ENCODE measurements at places on chromosomes 7 and 10.

DNA sequence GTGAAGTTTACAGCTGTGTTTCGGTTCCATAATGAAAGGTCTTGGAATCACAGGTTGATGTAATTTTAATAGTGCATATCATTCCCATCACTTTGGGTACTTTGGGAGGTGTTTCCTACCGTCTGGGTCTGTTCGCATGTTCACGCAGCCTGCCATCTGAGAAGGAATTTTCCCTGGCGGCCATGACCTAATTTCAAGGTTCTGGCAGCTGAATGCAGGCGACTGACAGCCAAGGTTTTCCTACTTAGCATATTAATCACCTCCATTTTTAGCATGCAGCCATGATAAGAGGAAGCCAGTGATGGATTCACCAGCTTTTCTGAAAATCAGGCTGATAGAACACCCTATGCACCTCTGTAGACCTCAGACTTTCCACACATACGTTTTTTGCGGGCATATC lies 319.1 kb upstream of the TMEM229A start:
- no peak for DNase-seq

GRCh38 chr7:23628370-23628769 lies 31.2 kb downstream of the CCDC126 start:
- DNase-seq, result no peak

DNA sequence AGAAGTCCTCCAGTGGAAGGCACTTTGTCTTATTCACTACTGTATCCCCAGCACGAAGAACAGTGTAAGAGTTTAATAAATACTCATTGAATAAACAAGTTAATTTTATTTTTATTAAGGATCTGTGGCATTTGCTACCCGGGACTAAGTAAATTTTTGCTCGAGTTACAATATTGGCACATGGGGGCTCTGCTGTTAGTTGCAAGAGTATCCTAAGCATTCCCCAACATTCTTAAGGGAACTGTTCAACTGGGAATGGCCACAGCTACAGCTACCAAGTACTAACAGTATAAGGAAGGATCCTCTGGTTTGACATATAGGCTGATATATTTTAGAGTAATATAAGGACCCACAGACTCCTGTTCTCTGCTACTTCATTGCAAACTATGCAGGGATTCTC lies 8.7 kb upstream of the LRRTM3 start:
- no peak for DNase-seq

- DNase-seq, result no peak
Observed at GRCh38 chr7:106864298-106865081, 592 bp upstream of the PIK3CG start.

DNA sequence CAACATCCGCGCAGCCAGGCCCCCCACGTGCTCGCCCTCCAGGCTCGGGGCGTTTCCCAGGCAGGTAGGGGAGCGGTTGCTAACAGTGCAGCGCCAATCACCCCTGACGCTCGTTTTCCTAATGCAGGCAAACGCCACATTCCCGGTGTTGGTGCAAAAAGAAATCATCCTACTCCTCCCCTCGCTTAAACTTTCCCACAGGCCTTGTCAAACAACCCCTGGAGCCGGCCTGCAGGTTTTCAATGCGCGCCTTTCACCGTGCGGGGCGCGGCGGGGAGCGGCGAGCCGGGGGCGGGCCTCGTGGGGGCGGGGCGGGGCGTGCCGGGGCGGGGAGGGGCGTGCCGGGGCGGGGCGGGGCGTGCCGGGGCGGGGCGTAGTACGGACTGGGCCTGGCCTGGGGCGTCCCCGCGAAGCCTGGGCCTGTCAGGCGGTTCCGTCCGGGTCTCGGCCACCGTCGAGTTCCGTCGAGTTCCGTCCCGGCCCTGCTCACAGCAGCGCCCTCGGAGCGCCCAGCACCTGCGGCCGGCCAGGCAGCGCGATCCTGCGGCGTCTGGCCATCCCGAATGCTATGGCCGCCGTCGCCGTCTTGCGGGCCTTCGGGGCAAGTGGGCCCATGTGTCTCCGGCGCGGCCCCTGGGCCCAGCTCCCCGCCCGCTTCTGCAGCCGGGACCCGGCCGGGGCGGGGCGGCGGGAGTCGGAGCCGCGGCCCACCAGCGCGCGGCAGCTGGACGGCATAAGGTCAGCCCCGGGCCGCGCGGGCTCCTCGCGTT lies at the start of gene ECHDC3:
Gene ECHDC3 (plus strand): TSS at position 374 of the 770 bp plus-strand sequence. CDS start 195 bp downstream, at position 569.
- peak; percentile 68 for DNase-seq

DNA sequence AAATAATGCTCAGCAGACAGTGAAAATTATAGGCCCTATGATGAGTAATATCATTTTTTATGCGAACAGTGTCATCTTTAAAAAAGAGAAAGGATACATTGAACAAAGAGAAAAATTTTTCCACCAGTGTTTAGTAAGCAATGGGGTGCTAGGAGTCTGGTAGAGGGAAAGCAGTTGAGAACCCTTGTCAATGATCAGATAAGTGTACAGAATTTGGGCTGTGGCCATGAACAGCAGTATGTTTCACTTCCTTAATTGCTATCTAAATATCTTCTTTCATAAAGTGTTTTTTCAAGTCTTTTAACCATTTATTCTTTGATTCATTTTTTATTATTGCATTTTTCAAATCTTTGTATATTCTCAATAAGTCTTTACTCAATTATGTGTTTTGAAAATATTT lies 750.7 kb upstream of the KCND2 start:
- DNase-seq, result no peak

- DNase-seq, result no peak
Observed at GRCh38 chr10:87979847-87980246, 116.4 kb downstream of the PTEN start.

DNA sequence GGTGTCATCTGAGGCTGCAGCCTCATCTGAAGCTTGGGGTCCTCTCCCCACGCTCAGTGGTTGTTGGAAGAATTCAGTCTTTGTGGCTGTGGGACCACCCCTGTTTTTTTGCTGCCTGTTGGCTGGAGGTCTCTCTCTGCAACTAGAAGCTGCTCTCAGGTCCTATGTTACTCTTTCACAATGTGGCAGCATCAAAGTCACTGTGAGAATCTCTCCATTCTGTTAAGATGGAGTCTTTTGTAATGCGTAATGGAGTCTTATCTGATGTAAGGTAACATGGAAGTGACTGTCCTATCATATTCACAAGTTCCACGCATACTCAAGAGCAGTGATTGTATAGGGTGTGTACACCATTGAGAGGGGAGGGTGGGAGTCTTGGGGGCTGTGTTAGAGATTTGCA lies 24.9 kb downstream of the TSPAN13 start:
- no peak for DNase-seq

DNA sequence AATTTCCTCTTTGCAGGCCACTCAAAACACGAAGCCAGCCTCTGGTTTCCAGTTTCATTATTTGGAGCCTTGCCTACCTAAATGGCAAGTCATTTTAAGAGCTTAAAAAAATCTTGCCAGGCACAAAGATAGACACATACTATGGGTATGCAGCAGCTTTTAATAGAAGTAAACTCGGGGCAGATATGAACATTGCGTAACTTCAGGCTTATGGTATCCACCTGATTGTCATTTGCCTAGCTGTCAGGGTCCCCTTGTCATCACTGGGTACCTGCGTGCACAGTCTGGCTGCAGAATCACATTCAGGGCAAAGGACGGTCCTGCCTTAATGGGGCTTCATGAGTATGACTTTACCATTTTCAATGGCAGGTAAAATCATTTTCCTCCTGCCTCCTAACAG lies 466.1 kb upstream of the NRP1 start:
- DNase-seq, result no peak

GRCh38 chr7:493661-494251 lies 25.9 kb downstream of the PDGFA start:
- DNase-seq, result no peak

- no peak for DNase-seq
Observed at GRCh38 chr10:21363092-21363730, 162.3 kb downstream of the SKIDA1 start.

DNA sequence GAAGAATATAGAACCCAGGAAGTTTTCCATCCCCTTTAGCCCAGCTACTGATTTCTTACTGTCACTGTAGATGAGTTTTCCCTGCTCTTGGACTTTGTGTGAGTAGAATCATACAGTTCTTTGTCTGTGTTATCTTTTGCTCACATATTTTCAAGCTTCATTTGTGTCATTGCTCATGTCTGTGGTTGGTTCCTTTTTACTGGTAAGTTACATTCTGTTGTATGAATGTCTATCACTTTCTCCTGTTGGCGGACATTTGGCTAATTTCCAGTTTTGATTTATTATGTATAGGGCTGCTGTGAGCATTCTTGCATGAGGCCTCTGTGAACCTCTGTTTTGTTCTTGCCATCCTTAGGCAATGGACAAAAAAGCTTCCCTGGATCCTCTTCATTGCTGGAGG lies 5.3 kb downstream of the GLRX3 start:
- DNase-seq, result no peak

- no peak for DNase-seq
Observed at GRCh38 chr10:113695691-113696090, 16.0 kb downstream of the CASP7 start.

DNA sequence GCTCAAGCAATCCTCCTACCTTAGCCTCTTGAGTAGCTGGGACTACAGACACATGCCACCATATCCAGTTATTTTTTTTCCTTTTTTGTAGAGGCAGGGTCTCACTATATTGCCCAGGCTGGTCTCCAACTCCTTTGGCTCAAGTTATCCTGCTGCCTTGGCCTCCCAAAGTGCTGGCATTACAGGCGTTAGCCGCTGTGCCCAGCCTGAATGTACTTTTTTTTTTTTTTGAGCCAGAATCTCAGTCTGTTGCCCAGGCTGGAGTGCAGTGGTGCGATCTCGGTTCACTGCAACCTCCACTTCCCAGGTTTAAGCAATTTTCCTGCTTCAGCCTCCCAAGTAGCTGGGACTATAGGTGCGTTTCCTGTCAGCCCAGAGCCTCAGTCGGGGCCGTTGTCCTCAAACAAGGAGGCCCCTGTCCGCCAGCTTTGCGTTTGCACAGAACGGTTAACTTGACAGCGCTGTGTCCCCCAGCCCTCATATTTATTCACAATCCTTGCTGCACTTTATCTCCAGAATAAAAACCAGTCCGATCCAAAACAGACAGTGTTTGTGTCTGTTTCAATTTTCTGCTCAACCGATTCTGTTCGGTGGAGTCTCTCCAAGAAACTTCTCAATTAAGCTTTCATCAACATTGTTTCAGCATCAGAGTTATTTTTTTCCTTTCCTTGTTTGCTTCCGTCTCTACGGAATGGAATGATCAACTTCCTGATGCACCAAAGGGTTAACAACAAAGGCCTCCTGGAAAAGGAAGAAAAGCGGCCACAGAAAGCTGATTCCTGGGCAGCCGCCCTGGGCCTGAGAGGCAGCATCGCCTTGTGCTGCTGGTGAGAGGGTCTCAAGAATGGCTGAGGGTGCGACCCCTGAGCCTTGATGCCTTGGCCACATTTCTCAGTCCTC lies 64.5 kb downstream of the PDIA4 start:
- DNase-seq, result peak; percentile 59

DNA sequence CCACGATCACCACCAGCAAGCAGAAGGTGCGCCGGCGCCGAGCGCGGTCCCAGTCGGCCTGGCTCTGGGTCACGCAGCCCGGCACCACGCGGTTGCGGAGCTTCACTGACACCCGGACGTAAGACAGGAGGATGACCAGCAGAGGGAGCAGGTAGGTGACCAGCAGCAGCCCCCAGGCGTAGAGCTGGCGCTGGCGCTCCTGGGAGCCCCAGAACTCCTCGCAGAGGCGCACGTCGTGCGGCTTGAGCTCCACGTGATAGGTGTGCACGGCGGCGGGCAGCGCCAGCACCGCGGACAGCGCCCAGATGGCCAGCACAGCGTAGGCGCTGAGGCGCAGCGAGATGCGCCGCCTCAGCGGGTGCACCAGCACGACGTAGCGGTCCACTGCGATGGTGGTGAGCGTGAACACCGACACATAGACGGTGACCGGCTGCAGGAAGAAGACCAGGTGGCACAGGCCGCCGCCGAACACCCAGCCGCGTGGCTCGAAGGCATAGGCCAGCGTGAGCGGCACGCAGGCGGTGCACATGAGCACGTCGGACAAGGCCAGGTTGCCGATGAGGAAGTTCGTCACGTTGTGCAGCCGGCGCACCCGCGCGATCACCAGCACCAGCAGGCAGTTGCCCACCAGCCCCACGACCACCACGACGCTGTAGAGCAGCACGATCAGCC lies 920 bp downstream of the PRLHR start:
- DNase-seq, result peak; percentile 65

DNA sequence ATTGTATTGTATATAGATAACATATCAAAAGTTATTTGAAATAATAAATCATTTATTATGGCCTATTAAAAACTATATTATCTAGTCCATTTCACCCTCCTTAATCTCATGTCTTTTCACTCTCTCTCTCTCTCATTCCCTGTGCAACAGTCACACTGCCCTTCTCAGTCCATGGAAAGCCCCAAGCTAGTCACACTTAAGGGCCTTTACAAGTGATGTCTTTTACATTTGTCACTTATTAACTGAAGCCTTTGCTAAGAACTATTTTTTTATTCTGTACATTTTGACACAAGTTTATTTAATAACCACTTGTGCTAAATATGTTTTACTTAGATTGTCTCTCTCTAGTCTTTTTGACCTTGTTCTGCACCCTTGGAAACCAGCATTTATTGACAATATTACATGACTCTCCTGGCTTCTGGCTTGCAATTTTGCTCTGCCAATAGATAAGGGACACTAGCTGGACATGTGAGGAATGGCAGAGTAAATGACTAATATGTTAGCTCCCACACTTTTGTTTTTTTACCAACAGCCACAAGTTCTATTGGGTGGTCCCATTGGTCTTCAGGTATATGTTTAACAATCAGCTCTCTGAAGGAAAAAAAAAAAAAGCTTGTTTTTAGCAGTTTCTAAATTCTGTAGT lies 706.8 kb upstream of the POT1 start:
- DNase-seq, result no peak

GRCh38 chr10:49308881-49309280 lies 9.9 kb downstream of the C10orf71 start:
- no peak for DNase-seq

- DNase-seq, result no peak
Observed at GRCh38 chr10:28580825-28581224, 47.9 kb downstream of the WAC start.

DNA sequence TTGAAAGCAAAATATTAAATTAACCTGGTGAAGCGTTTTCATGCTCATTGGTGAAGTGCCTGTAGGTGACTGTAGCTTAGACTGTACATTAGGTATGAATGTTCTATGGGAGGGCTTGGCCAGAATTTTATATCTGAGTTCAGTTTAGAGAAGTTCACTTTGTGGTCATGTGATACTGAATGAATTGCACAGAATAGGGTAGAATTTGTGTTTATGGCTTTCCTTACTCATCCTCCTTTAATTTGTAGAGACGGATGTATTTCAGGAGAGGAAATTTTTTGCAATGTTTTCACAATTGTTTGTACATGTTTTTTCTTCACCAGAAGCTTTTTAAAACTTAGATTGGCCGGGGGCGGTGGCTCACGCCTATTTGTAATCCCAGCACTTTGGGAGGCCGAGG lies 32.3 kb downstream of the REEP3 start:
- DNase-seq, result no peak

DNA sequence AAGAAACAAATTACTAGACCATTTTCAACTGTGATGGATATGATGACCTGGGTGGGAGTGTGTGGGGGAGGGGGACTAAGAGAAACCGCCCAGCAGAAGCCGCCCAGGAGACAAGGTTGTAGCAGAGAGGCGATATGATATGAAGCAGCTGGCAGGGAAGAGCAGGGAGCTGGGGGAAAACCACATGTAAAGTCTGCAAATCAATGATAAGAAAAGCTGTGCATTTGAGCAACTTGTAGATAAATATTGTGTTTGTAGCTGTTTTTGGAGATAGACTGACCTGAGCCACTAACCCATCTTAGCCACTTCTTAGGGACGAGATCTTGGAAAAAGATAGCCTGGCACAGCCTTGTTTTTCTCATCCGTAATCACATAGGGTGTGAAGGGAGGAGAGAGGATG lies 252.6 kb downstream of the SEC23IP start:
- DNase-seq, result no peak

GRCh38 chr10:25615926-25616325 lies 318.1 kb upstream of the MYO3A start:
- DNase-seq, result no peak

GRCh38 chr7:78081888-78082287 lies 283.3 kb downstream of the PHTF2 start:
- DNase-seq, result no peak
